ENCODE measurements at places on chromosomes 4 and X.

- DNase-seq: no peak
Measured at GRCh38 chr4:88018466-88018865, 11.0 kb downstream of the PKD2 start.

DNA sequence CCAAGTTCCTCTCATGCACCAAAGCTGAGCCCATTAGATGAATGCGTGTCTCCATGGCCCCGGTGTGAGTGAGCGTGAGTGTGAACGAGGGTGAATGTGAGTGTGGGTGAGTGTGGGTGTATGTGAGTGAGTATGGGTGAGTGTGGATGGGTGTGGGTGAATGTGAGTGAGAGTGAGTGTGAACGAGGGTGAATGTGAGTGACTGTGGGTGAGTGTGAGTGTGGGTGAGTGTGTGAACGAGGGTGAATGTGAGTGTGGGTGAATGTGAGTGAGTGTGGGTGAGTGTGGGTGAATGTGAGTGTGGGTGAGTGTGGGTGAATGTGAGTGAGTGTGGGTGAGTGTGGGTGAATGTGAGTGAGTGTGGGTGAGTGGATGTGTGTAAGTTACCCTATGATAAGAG lies 1521.8 kb upstream of the TENM3 start:
- no peak for DNase-seq

DNA sequence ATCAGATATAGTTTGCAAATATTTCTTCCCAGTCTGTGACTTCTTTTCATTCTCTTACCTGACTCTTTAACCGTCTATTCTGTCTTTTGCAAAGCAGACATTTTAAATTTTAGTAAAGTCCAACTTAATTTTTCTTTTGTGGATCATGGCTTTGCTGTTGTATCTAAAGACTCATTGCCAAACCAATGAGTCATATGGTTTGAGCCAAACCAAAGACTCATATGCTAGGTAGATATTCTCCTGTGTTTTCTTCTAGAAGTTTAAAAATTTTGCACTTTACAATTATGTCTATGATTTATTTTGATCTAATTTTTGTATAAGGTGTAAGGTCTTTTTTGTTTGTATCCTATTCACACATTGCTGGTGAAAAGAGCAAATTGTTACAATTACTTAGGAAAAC lies 446.8 kb downstream of the ANKRD50 start:
- DNase-seq: no peak

DNA sequence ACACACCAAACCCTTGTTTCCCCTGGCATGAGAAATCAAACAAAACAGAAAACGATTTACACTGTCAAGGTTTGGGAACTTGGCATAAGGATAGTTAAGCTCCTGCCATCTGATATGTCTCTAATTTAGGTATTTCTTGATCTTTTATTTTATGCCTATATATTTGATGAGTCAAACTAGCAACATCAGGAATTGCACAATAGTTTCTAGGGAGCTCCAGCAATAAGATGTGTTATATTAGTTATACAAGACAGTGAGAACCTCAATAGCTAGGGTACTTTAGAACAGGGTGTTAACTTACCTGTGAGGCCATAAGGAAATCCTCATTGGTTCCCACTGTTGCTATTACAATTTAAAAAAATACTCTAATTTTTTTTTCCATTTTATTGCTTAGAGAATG lies 474.2 kb downstream of the GBA3 start:
- no peak for DNase-seq

- no peak for DNase-seq
Measured at GRCh38 chr4:73221734-73222133, 36.9 kb downstream of the ANKRD17 start.

DNA sequence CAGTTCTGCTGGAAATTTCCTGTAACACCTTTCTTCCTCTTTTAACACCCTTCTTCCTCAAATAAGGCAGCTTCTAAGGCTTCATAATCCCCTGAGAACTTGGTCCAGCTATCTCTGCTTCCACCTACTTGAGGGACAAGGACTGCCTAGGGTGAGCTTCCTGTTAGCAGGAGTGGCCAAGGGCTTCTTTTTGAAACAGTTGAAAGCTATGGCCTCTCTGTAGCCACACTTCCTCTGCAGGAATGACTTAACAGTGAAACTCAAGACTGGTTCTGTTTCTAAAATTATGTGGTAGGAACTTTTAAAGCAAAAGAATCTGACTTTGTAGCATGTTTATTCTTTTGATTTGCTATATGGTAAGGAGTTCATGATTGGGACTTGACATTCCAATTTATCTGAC lies 108.5 kb upstream of the WDR1 start:
- peak; percentile 37 for DNase-seq

- no peak for DNase-seq
Measured at GRCh38 chr4:138875891-138876608, 139.5 kb upstream of the NOCT start.

DNA sequence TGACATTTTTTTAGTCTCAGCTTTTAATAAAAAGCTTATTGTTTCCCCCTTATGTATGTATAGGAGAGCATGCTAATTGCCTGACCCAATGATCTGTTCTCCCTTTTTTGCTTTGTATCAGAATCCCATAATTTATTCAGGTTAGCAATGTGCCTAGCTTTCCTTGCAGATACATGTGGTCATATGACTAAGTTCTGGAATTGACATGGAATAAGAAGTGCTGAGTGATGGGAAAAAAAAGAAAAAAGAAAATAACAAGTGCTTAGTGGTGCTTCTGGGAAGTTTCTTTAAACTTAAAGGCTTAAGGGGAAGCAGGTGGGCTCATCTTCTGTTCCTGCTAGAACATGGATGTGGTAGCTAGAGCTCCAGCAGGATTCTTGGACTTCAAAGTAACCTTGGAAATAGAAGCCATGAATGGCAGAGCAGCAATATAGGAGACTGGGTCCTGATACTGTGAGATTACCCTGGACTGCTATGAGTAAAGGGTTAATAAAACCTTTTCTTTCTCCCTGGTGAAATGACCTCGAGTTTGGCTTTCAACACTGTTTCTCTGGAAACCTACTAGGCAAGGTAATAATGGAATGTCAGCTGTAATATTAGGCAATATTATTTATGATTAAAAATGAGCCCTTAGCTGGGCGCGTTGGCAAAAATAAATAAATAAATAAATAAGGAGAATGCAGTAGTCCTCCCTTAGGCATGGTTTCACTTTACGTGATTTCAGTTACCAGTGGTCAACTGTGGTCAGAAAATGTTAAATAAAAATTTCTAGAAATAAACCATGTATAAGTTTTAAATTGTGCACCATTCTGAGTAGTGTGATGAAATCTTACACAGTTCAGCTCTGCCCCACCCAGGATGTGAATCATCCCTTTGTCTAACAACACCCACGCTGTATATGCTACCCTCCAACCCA lies 16.7 kb upstream of the RBM41 start:
- DNase-seq: no peak

GRCh38 chrX:71128166-71128833 lies 9.9 kb downstream of the MED12 start:
- no peak for DNase-seq

DNA sequence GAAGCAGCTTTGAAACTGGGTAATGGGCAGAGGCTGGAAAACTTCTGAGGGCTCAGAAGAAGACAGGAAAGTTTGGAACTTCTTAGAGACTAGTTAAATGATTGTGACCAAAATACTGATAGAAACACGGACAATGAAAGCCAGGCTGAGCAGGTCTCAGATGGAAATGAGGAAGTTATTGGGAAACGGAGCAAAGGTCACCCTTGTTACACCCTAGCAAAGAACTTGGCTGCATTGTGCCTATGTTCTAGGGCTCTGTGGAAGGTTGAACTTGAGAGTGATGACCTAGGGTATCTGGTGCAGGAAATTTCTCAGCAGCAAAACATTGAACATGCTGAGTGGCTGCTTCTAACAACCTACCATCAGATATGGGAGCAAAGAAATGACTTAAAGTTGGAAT lies 50.8 kb upstream of the FBXW7 start:
- no peak for DNase-seq

DNA sequence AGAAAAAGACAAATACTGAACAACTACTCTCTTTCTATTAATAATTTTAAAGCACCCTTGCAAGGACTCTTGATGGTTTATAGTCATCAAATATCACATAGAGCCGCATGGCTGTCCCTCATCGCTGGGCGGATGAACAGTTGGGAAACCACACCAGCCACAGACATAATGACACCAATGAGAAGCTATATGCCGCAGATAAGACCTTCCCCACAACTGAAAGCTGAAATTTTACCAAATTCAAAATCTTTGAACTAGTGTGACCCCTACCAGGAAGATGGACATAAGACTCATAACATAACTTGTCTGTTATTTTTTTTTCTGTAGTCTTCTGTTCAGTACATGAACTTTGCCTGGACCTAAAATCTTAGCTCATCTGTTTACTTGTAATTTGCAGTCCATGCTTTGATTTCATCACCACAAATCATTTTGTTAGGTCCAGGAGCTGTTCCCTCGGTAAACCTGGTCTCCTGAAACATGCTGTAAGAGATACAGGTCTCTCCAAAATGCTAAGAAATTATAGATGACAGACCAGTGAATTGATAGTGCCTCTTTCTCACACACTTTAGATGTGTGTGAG lies 157.3 kb upstream of the RAPGEF2 start:
- DNase-seq: no peak

DNA sequence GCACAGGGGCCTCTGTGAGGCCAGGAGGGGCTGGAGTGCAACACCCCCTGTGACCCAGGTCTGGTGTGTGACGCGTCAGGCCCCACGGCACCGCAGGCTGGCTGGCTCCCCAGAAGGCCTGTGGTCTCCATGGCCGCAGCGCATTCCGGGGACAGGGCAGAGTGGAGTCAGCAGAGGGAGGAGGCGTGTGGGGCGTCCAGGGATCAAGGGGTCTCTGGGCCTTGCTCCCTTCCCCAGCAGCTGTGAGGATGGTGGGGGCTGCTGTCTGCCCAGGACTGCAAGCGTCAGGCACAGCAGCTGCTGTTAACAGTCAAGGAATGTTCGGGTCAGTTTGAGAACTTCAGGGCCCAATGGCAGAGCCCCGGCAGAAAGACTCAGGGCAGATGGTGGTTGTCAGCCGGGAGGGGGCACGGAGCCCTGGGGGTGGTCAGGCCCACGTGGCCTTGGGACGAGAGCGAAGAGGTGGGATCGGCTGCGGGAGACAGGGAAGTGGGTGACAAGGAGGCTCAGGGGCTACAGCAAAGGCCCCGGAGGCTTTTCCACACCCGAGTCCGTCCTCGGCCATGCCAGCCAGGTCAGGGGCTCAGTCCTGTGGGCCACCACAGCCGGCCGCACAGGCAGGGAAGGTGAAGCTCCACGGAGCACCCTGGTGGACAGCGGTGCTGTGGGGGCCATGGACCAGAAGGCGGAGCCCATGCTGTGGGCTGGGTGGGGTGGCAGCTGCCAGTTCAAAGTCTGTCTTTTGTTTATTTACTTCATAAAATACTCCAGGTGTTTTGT lies 18.3 kb downstream of the PCGF3 start:
- DNase-seq: no peak

GRCh38 chr4:184825141-184825895 lies 450 bp downstream of the ACSL1 start:
- no peak for DNase-seq

DNA sequence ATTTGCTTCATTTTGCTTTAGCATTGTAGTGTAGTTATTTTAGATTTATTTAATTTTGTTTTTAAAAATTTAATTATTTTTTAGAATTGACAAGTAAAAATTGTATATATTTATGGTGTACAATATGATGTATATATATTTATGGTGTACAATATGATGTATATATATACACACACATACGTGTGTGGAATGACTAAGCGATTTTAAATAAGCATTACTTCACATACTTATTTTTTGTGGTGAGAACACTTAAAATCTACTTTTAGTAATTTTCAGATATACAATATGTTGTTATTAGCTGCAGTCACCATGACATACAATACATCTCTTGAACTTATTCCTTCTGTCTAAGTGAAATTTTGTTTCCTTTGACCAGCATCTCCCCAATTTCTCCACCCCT lies 172.9 kb downstream of the SPRY1 start:
- DNase-seq: no peak

GRCh38 chr4:8162625-8163024 lies 4.0 kb upstream of the ABLIM2 start:
- DNase-seq: no peak

- no peak for DNase-seq
Measured at GRCh38 chr4:182090186-182090585, 153.0 kb upstream of the TENM3 start.

DNA sequence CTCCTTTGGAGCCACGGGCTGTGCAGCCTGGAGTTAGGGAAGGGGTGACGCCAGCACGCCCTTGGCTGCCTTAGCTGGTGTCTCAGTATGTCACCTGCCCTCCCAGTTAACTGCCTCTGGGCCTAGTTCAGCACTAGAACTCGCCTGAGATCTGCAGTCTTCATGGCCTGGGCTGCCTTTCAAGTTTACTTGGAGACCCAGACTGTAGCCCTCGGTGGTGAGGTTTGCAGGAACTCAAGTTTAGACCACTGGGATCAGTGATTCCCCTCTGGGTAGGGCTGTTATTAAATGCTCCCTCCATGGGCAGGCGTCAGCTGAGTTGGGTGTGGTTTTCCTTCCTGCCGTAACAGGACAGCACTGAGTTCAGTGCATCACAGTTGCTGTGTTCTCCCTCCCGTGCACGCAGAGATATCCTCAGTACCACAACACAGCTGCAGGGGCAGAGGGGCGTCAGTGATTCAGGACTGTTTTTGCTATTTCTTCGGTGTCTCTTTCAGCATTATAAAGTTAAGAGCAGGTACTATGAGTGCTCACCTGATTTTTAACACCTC lies 30.5 kb downstream of the PLAC8 start:
- peak; percentile 43 for DNase-seq

GRCh38 chr4:119039779-119040178 lies 95.9 kb upstream of the MYOZ2 start:
- no peak for DNase-seq

DNA sequence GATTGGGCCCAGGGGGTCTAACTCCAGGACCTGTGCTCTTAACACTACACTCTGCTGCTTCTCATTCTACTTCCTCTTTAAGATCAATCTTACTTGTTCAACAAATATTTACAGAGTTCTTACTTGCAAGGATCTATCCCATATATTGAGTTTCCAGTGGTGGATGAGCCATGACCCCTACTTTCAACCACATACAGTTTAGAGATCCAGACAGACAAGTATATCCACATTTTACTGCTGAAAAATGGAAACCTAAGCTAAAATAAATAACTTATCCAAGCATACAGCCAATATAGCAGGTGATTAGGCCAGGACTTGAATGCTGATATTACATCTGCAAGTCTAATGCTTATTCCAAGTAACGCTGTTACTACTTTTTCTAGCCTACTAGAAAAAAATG lies 18.7 kb downstream of the TMEM150C start:
- DNase-seq: no peak

DNA sequence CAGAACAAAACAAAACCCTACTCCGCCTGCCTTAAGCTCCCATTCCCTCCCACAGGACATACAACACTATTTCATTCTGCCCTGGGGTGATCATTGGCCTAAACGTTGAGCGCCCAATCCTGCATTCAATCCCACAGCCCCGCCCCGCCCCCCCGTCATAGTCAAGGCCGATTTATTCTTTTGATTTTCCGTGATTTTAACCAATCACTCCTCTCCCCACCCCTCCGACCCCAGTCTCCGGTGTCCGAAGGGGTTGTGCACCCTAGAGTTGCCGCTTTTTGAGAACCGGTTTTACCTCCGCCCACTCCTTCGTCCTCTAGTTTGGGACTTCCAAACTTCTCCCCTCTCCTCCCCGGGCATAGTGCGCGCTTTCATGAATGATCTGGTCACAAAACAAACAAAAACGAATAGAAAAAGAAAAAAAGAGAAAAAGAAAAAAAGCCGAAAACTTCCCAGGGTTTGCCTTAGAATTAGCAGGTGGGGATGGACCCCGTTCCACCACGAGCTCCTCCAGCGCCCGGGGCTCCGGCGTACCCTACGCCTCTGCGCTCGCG lies 446 bp upstream of the UBE2A start:
- no peak for DNase-seq
